NCI-H82 (cell line): ENCODE measurements at places on chromosomes 2 and 18.

DNA sequence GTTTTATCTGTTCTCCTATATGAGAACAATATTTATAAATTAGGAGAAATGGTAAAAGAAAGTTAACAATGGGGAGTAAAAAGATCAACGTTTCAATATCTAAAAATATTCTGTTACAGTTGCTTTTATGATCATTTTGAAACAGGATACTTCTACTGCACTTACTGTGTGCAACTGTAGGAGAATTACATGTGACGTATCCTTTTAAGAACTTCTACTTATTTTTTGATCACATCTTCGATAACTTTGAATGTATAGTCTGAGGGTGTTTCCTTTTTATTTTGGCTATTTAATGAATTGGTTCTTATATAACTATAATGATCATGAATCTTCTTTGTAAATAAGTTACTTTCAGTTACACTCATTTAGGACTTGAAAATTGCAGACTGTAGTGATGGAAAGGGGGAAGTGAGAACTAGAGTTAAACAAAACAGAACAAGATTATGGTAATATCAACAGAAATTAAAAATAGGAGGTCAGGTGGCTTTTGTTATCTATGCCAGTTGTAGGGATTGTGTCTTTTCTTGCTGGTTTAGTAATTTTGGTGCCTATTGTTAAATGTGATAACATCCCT is 109.9 kb downstream of the MSTN start:
- no peak for DNase-seq

DNA sequence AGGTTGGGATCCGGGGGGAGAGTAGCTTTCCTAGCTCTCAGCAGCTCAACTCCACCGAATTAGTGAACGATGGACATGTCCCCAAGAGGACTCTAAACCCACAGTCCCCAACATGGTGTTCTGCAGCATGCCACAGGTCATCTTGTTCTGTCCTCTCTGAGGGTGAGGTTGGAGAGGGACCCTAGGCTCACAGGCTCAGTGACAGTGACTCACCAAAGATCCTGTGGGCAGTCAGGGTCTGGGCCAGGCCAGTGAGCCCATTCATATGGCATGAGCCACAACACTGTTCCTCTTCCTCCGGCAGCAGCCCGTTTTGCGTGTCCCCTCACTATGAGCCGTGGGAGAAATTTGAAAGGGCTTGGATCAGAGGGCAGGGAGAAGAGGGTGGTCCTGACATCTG is 2.8 kb upstream of the SLC20A1 start:
- no peak for DNase-seq

- no peak for DNase-seq
Observed at GRCh38 chr2:132462236-132462635, 45.6 kb downstream of the GPR39 start.

GRCh38 chr2:200619279-200619678 is 33.5 kb downstream of the AOX1 start:
- peak; percentile 19 for DNase-seq

DNA sequence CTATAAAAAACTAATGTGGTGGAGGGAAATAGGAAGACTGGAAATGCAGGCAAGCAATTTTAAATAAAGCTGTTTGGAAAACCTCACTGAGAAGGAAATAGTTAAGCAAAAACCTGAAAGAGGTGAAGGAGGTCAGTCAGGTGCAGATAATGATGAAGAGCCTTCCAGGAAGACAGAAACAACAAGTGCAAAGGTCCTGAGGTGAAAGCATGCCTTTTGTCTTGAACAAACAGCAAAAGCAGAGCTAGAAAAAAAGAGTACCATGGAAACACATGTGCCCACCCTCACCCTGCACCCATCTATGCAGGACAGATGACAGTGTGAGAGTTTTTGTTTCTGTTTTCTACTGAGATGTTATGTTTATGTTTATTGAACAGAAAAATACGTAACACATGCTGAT is 8.1 kb upstream of the ZBTB14 start:
- no peak for DNase-seq

GRCh38 chr18:51151568-51152511 is 45.6 kb downstream of the MEX3C start:
- no peak for DNase-seq

- no peak for DNase-seq
Observed at GRCh38 chr2:227853204-227853629, 18.2 kb upstream of the DAW1 start.

- DNase-seq: no peak
Observed at GRCh38 chr2:236691799-236692167, 122.2 kb downstream of the ACKR3 start.

GRCh38 chr2:45559436-45559835 is 51.6 kb downstream of the SRBD1 start:
- DNase-seq: no peak

DNA sequence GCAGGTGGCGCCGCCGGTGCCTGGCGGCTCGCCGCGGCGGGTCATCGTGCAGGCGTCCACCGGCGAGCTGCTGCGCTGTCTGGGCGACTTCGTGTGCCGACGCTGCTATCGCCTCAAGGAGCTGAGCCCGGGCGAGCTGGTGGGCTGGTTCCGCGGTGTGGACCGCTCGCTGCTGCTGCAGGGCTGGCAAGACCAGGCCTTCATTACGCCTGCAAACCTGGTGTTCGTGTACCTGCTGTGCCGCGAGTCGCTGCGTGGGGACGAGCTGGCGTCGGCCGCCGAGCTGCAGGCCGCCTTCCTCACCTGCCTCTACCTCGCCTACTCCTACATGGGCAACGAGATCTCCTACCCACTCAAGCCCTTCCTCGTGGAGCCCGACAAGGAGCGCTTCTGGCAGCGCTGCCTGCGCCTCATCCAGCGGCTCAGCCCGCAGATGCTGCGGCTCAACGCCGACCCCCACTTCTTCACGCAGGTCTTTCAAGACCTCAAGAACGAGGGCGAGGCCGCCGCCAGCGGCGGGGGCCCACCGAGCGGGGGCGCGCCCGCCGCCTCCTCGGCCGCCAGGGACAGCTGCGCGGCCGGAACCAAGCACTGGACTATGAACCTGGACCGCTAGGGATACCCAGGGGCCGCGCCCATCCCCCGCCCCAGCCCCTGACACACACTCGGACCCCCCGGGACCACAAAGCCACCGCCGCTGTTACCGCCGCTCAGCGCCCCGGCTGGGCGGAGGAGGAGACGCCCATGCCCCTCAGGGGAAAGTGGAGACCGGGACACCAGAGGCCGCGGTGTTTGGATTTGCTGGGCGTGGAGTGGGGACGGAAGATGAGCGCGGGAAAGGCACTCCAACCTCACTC is 1.1 kb downstream of the CDK5R2 start:
- peak; percentile 74 for DNase-seq

DNA sequence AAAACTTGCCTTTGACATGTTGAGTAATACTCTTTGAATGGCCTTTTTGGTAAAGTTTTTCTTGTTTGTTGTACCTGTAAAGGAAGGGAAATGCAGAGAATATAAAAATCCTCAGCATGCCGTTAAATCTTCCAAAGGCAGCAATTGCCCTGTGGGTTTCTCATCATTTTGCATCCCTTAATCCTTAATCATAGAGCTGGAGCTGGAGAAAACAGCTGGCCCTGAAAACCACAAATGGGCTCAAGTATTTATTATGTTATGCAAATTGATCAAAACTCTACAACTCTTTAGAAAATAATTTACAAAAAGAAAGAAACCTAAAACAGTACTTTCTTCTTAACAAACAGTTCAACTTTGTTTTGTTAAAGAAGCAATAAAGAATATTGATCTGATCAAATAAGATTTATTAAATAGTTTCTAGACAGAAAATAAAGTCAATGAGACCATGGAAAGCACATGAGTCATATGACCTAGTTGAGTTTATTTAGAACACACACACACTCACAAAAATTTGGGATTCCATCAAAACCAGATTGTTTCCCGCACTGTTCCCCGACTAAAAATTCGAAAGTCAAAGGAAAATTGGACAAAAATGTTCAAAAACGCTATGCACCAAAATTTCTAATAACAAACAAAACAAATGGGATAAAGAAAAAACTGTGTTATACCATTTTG is 309.0 kb downstream of the GULP1 start:
- DNase-seq: peak; percentile 48

DNA sequence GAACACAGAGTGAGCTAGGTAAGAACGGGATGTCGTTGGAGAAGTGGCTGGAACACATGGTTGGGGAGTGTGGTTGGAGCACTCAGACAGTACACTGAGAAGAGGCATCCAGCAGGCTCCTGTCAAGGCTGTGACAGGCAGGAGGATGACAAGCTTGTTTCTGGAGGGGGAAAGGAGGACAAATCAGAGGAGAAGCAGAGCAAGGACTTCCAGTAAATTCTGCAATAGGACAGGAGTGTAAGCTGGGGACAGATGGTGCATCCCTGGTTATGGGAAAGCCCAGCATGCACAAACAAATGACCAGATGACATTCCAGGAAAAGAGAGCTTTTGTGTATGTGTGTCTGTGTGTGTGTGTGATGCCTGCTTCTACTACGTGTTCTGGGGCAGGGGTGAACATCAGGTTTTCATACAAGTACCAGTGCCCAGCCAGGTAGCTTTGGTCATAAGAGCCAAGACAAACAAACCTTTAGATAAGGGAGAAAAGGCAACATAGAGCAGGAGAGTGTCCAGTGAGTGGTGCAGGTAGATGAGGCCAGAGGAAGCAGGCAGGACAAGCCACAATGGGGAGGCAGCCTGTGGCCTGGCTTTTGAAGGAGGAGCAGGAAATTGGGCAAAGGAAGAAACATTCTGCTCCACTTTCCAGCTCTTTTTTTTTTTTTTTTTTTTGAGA is 32.1 kb upstream of the MAPK4 start:
- DNase-seq: peak; percentile 1

GRCh38 chr2:8257502-8257901 is 424.4 kb upstream of the ID2 start:
- no peak for DNase-seq

- DNase-seq: no peak
Observed at GRCh38 chr2:224429441-224429810, 27.5 kb upstream of the FAM124B start.

- DNase-seq: no peak
Observed at GRCh38 chr2:159728629-159729028, 16.3 kb downstream of the MARCHF7 start.

DNA sequence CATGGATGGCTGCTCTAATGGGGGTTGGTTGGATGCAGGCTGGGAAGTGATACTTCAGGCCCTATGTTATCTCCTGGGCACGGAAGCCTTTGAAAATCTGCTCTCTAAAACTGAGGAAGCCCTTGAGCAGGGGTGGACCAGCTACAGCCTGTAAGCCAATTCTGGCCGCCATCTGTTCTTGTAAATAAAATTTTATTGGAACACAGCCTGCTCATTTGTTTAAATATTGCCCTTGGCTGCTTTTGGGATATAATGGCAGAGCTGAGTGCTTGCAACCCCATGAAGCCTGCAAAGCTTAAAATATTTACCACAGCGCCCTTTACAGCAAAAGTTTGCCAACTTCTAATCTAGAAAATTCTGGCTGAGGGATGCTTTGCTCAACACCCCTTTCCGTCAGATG is 11.9 kb upstream of the IGFBP2 start:
- peak; percentile 93 for DNase-seq

DNA sequence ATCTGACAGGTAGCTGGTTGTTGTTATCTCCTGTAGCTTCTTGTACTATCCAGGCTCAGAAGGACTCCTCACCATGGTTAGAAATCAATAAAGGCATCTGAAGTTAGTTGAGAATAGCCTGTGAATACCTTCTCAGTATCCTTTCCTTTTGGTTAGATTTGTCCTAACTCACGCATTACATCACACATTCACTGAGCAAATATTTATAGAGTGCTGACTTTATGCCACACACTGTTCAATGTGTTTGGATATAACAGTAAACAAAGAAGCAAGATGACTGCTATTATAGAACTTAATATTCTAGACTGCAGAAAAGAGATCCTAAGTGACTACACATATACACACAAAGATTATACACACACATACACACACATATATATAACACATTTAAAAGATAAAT is 889.9 kb upstream of the CHAC2 start:
- no peak for DNase-seq

- DNase-seq: no peak
Observed at GRCh38 chr2:232809349-232810124, 33.2 kb upstream of the KCNJ13 start.

DNA sequence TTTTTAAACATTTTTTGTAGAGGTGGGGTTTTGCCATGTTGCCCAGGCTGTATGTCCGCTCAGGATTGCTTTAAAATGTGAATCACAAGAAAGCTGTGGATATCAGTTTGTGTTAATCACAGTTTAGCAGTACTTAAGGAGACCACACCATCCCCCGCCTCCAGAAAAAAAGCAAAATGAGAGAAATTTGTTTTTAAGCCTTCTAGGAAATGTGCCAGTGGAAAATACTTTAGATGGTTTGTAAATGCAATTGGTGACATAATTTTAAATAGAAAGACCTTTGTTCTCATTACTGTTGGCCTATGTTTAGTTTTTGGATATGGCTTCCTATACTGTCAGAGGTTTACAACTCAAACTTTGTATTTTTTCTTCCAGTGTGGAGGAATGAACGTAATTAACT is 27.0 kb downstream of the GCA start:
- DNase-seq: no peak

- no peak for DNase-seq
Observed at GRCh38 chr2:18911416-18911815, 322.0 kb upstream of the NT5C1B start.

DNA sequence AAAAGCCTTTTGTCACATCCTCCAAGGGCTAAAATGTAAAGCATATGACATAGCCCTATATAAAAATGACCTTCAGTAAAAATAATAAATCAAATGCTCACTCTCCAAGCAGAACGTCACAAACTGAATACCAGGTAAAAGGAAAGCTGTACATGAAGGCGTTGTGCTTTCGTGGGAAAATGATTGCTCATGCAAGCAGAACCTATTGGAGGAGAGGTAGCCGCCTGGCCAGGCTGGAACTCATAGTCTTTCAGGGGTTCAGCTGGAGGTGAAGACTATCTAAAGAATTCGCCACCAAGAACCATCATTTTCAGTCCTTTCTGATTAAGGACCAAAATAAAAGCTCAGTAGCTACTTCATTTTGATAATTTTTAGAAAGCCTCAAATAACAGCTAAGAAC is 44.7 kb downstream of the ANKRD44 start:
- no peak for DNase-seq
